ENCODE measurements at places on chromosomes 7 and 10. TPM values are rescaled to one million over a fixed set of nuclear protein-coding genes. Genes with fewer than 3 reads are reported as not detected.
A peak's percentile ranks its signal among the peaks of the same experiment; 100 is the strongest.

EPO gene
- polyA plus RNA-seq: 1.8 TPM

CYP3A7 gene
- 0.23 TPM for polyA plus RNA-seq

TRPV5 gene
- polyA plus RNA-seq: not detected

CCNJ gene
- polyA plus RNA-seq: 1.6 TPM

SORCS3 gene
- polyA plus RNA-seq: not detected

PALD1 gene
- polyA plus RNA-seq: 12.4 TPM

AP5Z1 gene
- polyA plus RNA-seq: 80.5 TPM

MSMB gene
- polyA plus RNA-seq: 0.84 TPM

GIMAP6 gene
- polyA plus RNA-seq: 2.9 TPM

PIP gene
- not detected for polyA plus RNA-seq

TSPAN15 gene
- polyA plus RNA-seq: 28.6 TPM

EPHB6 gene
- polyA plus RNA-seq: 117 TPM

OGDHL gene
- polyA plus RNA-seq: 25.9 TPM

DNA sequence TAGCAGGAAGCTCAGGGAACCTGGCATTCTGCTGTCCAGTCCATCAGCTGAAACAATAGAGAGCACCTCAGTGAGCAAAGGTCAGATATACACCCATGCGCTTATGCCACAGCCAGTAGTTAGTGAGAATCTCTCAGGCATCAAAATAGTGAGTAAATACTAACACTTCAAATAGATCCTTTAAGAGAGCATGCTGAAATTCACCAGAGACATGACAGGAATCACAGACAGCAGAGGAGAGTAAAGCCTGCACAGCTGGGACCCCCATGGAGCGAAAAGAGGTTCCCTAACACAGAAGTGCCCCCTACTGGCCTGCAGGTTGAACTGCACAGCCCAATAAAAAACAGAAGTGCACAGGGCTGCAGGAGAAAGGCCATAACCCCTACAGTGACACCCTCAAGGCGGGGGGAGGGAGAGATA, 57.6 kb upstream of the ANTXRL start:
- DNase-seq: no peak

DNA sequence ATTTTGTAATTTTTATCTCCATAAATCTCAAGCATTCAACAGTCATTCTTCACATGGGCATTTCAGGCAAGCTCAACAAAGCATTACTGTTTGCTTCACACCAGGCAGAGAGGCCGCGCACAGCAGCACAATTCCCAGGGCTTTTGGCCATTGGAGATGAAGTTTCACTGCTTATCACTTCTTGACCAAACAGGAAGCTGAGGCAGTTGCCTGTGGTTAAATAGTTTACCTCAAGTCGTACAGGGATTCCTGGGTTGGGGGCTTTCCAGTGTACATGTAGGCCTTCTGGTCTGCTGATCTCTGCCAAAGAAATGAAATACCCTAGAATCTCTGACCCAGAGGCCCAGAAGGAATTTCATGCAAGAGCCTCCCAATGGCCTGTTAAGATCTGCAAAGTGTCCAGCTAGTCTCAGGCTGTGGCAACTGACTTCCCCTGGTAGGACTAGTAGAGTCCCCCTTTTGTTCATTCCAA, 11.2 kb upstream of the PRDX3 start:
- peak; percentile 60 for DNase-seq

GRCh38 chr7:108372618-108373017, 83.6 kb downstream of the NRCAM start:
- DNase-seq: no peak

DNA sequence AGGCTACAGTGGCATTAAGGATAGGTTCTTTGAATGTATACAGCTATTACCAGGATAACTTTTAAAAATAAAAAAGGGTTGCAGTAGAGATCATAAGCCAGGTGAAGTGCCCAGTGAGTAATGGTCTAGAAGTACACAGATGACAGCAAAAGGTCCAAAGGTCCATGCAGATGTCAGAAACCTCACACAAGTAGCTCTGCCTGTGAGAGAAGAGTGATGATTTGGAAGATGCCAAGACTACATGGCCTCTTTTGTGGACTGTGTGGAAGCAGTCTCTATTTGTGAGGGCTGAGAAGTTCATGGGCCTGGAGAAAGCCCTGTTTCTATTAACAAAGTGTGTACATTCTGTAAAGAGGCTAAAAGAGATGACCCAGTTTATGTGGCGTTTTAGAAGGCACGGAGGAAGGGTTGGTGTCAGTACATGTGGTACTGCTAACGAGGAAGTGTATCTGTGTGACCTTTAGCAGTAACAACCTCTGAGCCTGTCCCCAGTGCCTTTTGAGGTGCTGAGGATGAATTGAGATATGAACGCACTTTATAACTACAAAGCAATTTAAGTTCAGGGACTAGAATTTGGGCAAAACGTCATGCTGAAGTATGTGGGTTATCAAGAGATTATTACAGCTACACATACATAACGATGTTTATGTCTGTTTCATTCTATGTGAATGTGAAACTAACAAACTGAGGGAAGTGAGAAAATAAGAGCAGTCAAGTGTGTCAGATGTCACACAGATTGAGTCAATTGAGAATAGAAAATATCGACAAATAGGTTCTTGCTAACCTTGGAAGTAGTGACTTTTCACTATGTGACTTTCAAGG, 7.6 kb downstream of the CYCS start:
- DNase-seq: no peak

- no peak for DNase-seq
Observed at GRCh38 chr7:16123117-16123770, 298.1 kb downstream of the CRPPA start.

- no peak for DNase-seq
Observed at GRCh38 chr10:89076120-89076519, 85.5 kb downstream of the FAS start.

DNA sequence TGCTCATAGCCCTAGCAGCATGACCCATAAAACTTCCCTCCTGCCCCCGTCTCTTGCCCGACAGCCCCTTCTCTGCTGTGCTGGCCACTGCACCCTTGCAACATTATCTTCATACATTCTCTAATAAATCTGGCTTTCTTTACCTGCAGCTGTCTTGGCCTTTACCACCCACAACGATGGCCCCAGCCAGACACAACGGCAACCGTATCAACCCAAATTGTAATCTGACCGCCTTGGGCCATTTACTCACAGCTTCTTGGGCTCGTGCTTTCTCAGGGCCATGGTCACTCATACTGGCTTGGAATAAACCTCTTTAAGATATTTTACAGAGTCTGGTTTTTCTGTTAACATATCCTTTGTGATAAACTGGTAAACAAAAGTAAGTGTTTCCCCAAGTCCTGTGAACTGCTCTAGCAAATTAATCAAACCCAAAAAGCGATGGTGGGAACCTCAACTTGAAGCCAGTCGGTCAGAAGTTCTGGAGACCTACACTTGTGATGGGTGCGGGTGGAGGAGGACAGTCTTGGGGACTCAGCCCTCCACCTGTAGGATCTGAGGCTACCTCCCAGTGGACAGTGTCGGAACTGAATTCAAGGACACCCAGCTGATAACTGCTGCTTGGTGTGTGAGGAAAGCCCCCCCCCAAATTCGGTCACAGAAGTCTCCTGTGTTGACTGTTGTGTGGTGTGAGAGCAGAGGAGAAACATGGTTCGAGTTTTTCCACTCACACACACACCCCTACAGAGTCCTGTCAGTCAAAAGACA, 87.6 kb upstream of the ATP6V0A4 start:
- no peak for DNase-seq

DNA sequence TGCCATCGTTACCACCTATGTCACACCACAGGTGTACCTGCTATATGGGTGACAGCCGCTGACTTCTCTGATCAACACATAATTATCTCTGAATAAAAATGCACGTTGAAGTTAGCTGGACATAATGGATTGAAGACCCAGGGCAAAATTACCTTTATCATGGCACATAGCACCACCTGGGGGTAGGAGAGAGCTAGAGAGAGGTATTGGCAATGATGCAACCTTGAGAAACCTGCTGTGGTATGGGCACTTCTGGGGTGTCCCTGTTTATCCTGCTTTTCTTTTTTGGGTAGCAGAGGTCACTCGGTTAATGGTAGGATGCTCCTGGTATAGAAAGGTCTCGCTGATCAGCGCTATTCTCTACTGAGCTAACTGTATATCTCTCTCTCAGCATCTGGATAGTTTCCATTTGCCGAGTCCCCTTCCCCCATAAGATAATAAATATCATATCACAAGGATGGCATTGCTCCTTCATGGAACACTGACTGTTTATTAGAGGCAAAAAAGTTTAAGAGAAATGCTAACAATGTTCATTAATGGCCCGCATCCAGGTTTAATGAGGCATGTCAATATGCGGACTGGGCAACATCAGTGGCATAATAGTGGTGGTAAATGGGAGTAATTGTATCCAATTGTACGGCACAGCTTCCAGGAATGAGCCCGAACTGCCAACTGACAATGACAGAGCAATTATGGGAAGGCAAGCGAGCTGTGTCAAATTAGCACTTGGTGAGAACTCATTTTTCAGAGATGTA, 323.1 kb downstream of the TFEC start:
- DNase-seq: no peak

- DNase-seq: no peak
Observed at GRCh38 chr7:26186364-26187311, 13.9 kb downstream of the HNRNPA2B1 start.

DNA sequence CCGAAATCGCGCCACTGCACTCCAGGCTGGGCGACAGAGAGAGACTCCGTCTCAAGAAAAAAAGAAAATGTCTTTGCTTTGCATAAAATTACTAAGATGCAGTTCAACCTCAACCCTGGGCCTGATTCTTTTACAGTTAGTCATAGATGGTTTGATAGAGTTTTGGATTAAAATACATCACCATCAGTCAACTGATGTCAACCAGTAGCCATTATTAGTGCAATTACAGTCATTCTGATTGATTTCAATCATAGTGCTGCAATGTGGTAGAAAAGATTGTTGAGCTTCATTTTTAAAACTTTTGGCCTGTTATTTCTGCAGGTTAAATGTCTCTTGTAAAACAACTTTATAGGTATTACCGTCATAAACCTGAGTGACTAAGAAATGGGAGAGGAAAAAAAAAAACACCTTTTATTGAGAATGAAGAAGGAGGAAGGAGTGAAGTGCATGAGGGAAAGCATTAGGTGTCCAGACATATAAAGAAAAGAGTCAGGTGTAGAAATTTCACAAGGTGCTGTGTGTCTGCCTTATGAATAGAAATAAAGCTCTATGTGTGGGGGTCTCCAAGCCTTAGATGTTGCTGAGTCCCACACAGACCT, 150.6 kb downstream of the TRIL start:
- no peak for DNase-seq

- DNase-seq: no peak
Observed at GRCh38 chr10:94286901-94287300, 75.8 kb downstream of the NOC3L start.

- DNase-seq: no peak
Observed at GRCh38 chr7:39417642-39418041, 148.6 kb upstream of the YAE1 start.

DNA sequence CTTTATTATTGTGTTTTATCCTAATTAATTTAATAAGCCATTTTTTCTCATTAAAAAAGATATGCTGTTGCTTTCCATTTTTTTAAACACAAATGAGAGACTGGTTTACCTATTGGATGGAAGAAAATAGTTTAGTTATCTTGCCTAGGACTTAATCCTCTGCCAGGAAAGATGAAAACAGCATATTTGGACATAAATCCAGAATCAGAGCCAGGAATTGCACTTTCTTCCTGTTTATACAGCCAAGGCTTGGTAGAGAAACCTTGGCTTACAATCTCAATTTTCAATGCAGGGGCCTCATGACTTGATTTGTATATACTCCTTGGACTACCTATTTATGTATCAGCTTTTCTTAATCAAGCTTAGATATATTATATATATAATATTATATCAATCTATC, 618.8 kb upstream of the SEMA3D start:
- DNase-seq: no peak

Data from pancreas (tissue), 10 donors.